ENCODE measurements at places on chromosomes 2 and 18.

DNA sequence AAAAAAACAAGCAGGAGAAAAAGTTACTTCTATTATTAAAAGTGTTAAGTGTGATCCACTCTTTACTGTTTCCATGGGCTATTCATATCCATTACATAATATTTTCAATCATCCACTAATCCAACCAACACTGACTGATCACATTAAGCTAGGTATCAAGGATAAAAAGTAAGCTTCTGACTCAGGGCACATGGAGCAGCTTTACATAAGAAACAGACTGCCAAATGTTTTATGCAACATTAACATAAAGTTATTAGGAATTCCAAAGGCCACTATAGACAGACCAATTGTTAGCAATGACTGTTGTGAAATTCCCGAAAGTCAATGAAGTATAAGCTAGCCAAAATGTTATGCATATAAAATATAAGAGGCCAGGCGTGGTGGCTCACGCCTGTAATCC is 277.6 kb downstream of the ZEB2 start:
- DNase-seq: no peak

DNA sequence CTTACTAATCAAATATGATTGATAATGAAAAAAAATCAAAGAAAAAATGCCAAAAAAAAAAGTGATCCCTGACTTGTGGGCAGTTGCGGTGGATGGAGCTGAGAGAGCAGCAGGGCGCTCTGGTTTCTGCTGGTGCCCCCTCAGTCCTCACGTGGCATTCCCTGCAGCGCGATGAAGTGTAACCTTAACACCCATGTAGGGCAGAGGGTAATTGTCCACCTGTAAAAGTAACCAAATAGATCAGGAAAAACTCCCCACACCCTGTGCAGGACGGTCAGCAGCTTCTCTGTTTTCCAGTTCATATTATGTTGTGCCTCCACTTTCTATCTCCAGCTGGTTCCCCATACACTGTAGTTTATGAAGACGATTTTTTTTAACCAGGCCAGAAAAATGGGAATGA is 25.0 kb downstream of the COA5 start:
- no peak for DNase-seq

DNA sequence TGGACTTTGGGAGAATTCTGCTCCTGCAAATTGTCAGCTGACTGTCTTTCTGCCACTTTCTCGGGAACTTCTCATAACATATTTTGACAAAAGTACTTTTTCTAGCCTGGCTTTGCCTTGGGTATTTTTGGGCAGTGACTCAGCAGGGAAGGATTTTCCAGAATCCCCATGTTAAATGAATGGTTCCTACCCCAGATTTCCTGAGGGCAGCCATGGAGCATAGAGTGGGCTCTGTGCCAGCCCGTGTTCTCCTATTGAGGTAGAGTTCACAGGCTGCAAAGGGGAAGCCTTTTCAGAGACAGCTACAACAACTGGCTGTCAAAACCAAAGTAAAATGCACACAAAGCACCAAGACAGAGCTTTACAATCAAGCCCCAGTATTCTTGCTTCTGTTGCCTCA is 59.8 kb downstream of the BMP10 start:
- DNase-seq: no peak

DNA sequence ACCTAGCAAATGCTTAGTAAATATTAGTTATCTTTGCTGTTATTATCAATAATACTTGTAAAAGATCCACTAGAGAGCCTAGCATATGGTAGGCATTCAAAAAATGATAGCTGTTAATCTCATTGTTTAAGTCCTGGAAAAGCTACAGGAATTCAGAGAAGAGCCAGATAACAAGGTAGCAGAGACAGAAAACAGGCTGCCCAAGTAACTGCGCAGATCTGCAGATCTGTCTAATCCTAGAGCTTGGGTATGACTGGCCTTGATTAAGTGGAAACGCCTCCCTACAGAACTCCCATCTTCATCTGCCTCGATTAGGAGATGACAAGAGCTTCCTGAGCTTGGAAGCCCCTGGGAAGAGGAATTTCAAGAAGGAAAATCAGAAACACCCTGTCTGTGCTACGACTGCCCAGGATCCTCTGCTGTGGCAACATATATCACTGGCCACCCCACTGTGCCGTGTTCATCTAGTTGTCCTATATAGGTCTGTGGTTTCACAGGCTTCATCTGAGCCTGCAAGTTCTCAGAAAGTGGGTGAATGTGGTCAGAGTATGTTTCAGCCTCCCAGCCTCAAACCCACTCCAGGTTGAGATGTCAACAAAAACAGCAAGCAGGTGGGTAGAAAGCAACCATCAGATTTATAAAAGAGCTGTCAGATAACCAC is 151.5 kb upstream of the PKDCC start:
- peak; percentile 57 for DNase-seq

GRCh38 chr2:224400886-224401632 is 848 bp downstream of the FAM124B start:
- no peak for DNase-seq

GRCh38 chr2:42957109-42957860 is 164.9 kb upstream of the HAAO start:
- DNase-seq: no peak

All from CD4-positive, alpha-beta T cell treated with Interleukin-15 for 4 hours (primary cell).